ENCODE measurements at places on chromosomes 5 and 9.
A peak's percentile ranks its signal among the peaks of the same experiment; 100 is the strongest.

GRCh38 chr9:98302938-98303632 lies 47.6 kb upstream of the TBC1D2 start:
- no peak for DNase-seq

DNA sequence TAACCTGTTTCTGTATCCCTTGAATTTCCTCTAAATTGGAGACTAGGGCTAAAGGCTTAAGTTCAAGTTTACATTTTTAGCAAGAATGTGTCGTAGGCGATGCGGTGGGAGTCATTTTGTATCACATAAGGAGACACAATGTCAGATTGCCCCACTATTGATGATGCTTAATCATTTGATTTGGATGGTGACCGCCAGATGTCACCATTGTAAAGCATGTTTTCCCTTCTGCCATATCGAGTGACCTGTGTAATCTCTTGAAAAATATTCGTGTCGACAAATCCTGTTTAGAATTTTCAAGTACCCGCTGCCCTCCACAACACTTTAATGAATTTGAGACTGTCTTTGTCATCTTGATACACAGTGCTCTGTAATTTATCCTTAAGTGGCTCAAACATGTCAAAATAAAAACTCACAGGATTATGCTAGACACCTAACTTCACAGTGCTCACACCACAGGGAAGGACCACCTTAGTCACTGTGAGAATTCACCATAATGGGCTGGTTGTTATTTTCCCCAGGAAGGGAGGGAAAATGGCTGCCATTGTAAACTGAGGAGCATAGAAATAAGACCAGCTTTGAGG lies 34.5 kb upstream of the SLC46A2 start:
- no peak for DNase-seq

DNA sequence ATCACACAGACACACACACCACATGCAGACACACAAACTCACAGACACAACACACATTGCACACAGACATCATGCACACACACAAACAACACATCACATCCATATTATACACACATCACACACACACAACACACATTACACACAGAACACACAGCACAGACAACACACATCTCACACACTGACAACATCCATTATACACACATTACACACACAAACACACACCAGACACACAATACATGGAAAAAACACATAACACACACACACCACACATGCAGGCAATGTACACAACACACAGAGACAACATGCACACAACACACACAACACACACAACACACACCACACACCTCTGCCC lies 4.8 kb upstream of the CCDC187 start:
- no peak for DNase-seq

DNA sequence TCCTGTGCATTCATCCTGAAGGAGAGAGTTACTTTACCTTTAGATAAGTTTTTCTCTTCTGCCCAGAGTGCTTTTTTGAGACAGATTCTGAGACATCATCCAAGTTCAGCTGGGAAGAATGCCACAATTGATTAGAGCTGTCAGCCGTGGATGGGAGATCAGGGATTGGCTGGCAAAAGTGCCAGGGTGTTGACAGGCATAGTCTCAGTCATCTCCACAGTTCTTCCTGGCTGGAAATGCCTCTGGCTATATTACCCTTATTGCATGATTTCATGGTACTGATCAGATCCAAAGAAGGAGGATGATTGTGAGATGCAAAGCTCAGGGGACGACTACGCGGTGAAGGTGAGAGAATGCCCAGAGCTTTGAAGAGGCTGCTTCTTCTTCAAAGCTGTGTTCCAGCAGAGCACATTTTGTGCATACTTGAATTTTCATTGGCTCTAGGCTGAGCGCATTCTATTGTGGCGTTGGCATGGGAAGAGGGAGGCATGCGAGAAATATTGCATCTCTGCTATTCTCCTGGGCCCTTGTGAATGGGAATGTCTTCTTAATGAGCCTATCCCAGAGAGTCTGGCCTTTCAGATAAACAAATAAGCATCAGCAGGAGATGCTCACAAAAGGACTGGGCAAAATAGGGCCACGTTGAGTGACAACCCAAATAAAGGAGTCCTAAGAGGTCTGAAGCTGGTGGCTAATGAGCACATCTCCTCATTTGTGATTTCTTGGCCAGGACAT lies 82.1 kb downstream of the GRIA1 start:
- DNase-seq = no peak

DNA sequence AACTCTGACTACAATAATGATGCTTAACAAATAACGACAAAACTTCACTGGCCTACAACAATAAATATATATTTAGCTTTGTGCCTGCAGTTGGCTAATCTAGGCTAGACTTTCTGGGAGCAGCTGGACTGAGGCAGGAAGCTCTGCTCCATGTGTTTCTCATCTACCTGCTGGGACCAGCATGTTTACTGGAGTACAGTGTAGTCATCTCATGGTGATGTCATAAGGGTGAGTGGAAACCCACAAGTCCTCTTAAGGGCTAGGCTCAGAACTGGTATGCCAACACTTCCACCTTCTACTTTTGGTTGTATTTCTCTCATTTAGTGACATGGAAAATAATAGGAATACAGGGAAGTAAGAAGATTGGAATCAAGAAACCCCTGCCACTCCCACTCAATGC lies 85.7 kb upstream of the NIPBL start:
- no peak for DNase-seq

- DNase-seq = no peak
Observed at GRCh38 chr5:4230471-4230785, 634.8 kb downstream of the IRX1 start.

- no peak for DNase-seq
Observed at GRCh38 chr9:8757881-8758280, 958.3 kb upstream of the DMAC1 start.

DNA sequence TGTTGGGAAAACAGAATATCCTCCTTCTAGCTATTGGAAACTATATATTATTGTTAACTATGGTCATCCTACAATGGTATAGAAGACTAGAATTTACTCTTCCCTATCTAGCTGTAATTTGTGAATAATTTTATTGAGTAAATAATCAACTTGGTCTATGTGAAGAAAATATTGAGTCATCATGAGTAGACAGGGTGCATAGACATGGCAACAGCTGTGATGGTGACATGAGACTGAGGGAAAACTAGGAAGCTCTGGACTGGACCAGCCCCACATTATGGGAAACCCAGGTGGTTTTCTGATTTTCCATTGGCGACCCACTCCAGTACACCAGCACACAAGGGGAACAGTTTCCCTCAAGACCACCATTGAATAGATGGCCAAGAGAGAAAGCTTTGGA lies 95.0 kb downstream of the APBA1 start:
- DNase-seq = no peak

DNA sequence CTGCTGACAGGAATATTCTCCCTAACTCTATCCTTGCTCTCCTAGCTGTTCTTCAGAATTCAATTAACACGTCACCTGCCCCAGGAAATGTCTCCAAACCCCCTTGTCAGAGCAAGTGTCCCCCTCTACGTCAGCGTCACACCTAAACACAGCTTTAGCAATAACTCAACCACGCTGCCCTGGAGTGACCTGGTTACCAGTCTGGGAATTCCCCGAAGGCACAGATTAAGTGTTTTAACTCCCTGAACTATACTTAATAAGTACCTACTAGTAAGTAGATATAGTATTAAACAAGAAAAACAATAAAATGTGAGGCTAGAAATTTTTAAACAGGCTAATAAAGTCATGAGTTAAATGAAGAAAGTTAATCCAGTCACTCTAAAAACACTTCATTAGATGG lies 78.4 kb downstream of the FANCC start:
- DNase-seq = no peak

DNA sequence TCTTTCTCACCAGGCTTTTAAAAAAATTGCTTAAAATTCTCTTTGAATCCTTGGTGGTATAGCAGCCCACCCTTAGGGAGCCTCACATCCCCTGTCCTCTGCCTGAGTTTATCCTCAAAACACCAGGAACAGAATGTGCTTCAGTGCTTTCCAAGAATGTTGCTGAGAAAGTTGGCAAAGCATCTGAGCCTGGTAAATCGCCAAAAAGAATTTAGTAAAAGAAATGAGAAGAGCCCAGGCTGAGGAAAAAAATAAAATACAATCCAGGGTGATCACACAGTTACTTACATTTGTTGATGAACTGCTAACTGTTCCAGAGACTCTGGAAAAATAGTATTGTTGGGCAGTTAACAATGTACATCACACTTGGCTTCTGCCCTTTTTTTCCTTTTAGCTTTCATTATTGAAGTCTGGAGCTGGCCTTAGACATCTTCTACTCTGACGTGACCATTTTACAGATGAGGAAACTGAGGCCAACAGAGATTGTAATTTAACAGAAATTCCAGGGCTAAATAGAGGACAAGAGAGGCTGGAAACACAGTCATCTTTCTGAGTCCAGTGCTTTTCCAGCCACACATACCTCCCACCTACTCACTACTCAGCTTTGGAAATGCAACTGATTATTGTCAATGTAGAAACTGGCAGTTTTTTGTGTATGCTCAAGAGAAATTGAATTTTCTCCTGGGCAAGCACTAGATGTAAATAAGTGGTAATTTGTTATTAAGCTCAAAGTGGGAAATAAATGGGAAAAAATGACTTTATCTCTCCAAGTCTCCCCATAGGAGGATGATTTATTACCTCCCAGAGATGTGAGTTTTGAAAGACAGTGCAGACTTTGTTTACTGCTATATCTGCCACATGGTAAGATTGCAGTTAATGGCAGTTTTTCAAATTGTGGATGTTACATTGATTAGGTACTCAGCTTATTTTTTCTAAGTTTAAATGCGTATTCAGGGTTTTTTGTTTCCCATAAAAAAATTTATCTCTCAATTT lies 86.7 kb upstream of the ALDH1A1 start:
- peak; percentile 68 for DNase-seq

GRCh38 chr5:124888050-124888506 lies 141.6 kb upstream of the ZNF608 start:
- DNase-seq = no peak

- DNase-seq = no peak
Observed at GRCh38 chr9:76528642-76529190, 69.7 kb downstream of the GCNT1 start.

GRCh38 chr5:59146729-59147128 lies 563.9 kb downstream of the RAB3C start:
- no peak for DNase-seq

- DNase-seq = no peak
Observed at GRCh38 chr5:143199161-143199560, 204.3 kb downstream of the NR3C1 start.

- no peak for DNase-seq
Observed at GRCh38 chr5:160923411-160923810, 71.4 kb upstream of the ATP10B start.

DNA sequence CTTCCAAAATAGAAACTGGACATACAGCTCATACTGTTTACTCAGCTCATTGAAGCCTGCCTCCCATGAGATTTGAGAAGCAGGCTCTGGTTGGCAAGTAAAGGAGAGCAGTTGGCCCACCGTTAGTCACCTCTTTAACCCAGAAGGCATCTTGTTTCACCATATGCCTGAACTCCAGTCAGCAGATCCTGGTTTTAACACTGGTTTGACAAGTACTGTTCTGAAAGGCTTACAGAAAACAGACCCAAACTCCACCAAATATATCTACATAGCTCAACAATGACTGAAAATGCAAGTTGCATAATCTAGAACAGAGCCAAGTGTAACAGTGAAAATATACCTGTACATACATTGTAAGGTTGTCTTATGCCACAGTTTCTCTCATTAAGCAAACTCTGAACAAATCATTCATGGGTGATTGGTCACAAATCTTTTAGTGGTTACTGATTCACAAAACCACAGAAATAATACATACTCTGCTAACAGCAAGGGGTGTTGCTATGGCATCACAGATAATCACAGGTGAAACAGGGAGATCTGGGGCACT lies 198.8 kb downstream of the BNC2 start:
- no peak for DNase-seq

- no peak for DNase-seq
Observed at GRCh38 chr9:137278061-137278701, 655 bp downstream of the TOR4A start.

DNA sequence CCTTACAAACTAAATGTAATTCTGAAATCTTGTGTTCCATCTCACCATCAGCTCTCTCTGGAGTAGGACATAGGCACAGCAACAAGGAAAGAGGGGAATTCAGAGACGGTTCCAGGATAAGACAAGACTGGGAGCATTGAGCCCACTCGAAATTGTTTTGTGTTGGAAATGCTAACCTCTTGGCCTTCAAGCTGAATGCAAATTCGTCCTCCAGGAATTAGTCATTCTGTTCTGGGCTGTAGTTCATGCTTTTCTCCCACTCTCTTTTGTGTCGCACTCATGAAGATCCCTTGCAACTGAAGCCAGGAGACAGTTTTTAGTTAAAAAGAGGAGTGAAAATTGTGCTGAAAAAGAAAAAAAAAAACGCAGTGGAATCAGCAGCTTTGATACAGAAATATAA lies 121.7 kb upstream of the SEMA6A start:
- no peak for DNase-seq

DNA sequence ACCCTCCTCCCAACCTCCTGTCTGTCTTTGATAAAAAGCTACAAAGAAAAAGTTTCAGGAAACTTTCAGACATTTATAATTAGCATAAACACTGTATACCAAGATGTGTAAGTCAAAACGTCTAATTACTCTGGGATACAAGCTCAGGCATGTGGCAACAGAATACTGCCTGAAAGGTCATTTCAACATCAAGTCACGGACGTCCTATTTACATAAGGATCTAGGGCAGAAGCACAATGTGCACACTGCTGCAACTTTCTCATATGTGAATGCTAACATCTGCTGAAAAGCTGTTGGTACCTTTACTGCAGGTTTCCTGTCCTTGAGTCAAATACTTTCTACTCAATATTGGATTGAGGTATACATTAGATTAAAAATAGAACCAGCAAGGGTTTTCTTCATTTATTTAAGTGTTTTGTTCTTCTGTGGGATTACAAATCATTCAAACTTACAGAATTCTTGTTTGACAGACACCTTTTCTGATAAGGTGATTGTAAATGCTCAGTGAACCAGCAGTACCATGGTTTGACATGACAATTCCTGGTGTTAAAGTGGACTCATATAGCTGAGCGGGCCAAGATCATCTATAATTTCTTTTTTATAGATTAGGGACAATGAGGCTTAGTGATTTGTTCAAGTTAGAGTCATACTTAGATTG lies 36.8 kb downstream of the ELL2 start:
- DNase-seq = no peak

- DNase-seq = no peak
Observed at GRCh38 chr9:27818348-27818747, 245.1 kb upstream of the C9orf72 start.

GRCh38 chr9:83630938-83631457 lies 8.1 kb downstream of the IDNK start:
- no peak for DNase-seq

GRCh38 chr5:176742246-176743105 lies 67.9 kb upstream of the UNC5A start:
- DNase-seq = peak; percentile 8

- no peak for DNase-seq
Observed at GRCh38 chr5:173668245-173668800, 51.9 kb upstream of the BOD1 start.

DNA sequence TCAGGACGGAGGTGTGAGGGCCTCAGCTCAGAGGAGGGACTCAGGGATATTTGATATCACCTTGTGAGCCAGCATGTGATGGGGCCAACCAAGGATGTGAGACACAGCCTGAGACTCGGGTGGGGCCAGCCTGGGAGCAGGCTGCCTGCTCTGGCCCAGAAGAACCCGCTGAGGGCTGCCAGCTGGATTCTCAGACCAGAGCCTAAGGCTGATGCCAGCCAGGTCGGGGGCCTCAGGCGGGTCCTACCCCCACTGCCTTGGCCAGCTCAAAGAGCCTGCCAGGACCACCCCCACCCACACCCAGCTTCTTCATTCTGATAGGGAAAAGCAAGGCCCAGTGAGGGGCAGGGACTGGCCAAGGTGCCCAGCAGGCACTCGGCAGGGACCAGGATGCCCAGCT lies 20.3 kb upstream of the DUSP1 start:
- no peak for DNase-seq

Data from ureter (tissue), 1 donor.